ENCODE measurements at places on chromosomes 4 and X.

- no peak for DNase-seq
Measured at GRCh38 chr4:150037251-150037856, 40.9 kb upstream of the DCLK2 start.

- DNase-seq: no peak
Measured at GRCh38 chrX:30373479-30373878, 64.3 kb upstream of the NR0B1 start.

DNA sequence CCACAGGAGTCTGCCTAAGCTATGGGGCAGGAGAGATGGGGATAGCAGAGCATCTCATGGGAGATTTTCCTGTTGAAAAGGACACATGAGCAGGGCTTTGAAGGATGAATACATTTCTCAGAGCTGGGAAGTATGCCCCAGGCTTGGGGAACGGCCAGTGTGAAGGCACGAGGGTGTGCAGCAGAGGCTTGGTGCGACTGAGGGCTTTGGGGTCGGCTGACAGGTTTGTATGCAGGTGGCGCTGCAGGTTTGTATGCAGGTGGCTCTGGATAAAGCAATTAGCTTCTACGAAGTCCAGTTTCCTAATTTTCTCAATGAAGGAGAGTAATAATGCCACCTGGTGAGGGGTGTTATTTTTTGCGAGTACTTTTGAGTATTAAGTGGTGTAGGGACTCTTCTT is 6.8 kb upstream of the KIAA0232 start:
- no peak for DNase-seq

GRCh38 chr4:14856062-14856933 is 146.0 kb upstream of the CPEB2 start:
- no peak for DNase-seq

GRCh38 chr4:2472187-2472586 is 3.3 kb downstream of the RNF4 start:
- DNase-seq: no peak

DNA sequence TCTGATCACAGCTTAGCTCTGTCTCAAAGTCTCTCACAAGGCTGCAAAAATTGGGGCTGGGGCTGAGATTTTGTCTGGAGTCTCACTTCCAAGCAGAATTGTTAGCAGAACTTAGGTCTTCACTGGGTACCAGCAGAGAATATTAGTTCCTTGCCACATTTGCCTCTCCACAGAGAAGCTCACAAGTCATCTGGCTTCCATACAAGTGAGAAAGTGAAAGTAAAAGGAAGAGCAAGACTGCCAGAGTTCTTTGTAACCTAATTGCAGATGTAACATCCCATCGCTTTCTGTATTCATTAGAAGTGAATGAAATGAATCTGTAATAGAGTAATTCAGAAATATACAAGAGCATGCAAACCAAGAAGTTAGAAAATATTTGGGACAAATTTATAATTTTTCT is 624.1 kb upstream of the GNPDA2 start:
- DNase-seq: no peak

- DNase-seq: no peak
Measured at GRCh38 chrX:150574559-150575418, 6.4 kb downstream of the MTM1 start.

GRCh38 chr4:2011583-2011982 is 2.8 kb upstream of the NELFA start:
- no peak for DNase-seq

GRCh38 chr4:106083065-106083464 is 187.8 kb downstream of the NPNT start:
- no peak for DNase-seq

GRCh38 chr4:1982124-1983052 is 26.4 kb downstream of the NELFA start:
- no peak for DNase-seq
